ENCODE measurements at places on chromosomes 13 and 19.

GRCh38 chr13:49219647-49220035 lies 497 bp upstream of the MLNR start:
- DNase-seq = no peak

DNA sequence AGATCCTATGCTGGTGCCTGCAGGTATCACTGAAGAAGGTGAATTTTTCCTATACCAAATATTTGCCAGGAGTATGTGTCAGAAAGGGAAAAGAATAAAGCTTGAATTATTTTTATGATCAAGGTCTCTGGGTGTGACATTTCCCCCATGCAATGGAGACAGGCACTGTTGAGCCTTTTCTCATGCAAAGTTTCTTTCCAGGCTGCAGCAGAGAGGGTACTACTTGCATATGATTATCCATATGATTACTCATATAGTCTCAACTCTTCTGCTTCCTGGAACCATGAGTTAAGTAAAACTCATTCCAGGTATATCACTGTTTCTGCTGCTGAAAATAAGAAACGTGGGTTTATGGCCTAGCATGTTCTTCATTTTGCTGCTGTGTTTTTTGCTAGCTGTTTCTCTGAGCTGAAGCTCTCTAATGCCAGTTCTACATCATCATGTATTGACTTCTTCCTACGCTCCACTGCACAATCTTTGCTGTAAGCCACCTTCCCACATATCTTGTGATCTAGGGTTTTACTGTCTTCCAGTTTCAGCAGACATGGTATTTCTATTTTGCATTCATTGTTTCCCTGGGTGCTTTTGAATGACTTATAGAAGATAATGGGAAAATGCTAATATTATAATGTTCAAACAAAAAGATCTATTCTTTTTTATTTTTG lies 278.7 kb upstream of the GPC6 start:
- no peak for DNase-seq

DNA sequence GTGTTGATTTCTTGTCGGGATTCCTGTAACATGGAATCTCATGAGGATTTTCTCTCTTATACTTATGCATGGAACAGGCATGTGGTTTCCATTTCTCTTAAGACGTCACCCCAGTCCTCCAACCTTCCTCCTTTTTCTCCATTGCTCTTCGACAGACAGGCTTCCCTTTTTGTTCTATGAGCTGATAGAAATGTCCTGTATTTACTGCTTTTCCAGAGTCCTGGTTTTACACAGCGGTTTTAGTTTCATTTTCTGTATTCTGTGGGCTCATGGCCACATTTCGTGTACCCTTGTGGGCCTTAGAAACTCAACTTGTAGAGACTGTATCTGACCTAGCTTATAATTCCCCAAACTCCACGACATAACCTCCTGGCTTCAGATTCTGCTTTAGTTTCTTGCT lies 113.1 kb downstream of the PAN3 start:
- no peak for DNase-seq

- no peak for DNase-seq
Measured at GRCh38 chr13:69092615-69093322, 1014.9 kb upstream of the ATXN8OS start.

- peak; percentile 96 for DNase-seq
Measured at GRCh38 chr19:10695401-10696398, 5.5 kb upstream of the QTRT1 start.

DNA sequence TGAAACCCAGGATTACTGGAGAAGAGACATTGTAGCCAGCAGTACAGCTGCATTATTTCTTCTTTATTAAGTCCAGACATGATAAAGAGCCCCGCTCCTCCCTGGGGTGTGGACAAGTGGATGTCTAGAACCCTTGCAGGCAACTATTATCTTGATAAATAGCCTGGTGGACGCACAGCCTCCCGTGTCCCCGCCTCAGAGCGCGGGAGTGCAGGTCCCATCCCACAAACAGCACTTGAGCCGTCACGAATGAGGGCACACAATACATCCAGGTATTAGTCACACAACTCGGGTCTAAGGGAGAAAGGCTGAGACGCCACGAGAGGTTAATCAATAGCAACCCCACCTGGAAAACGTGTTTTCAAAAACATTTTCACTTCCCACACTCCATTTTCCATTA lies 213.2 kb upstream of the SOX1 start:
- DNase-seq = no peak

DNA sequence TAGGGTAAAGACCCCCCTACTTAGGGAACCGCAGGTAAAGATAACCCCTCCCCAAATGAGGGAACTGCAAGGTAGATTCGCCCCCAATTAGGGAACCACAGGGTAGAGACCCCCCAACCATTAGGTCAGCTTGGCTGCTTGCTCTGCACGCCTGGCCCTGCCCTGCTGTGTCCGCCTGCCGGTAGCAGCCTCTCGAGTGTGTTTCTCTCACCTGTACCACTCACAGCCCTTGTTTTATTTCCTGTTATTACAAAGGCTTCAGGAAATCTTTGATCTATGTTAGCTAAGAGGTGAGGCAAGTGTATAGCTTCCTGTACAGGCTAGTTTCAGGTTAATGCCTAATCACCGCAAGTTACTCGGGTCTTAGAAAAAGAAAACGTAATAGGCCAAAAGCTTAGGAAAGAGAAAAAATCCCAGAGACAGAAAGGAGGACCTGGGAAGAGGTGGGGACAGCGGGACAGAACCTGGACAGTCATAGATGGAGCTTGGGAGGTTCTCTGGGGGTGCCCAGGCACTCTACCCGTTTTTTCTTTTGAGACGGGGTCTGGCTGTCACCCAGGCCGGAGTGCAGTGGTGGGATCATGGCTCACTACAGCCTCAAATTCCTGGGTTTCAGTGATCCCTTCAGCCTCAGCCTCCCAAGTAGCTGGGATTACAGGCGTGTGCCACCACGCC lies 23.1 kb upstream of the EIF3G start:
- DNase-seq = peak; percentile 58

DNA sequence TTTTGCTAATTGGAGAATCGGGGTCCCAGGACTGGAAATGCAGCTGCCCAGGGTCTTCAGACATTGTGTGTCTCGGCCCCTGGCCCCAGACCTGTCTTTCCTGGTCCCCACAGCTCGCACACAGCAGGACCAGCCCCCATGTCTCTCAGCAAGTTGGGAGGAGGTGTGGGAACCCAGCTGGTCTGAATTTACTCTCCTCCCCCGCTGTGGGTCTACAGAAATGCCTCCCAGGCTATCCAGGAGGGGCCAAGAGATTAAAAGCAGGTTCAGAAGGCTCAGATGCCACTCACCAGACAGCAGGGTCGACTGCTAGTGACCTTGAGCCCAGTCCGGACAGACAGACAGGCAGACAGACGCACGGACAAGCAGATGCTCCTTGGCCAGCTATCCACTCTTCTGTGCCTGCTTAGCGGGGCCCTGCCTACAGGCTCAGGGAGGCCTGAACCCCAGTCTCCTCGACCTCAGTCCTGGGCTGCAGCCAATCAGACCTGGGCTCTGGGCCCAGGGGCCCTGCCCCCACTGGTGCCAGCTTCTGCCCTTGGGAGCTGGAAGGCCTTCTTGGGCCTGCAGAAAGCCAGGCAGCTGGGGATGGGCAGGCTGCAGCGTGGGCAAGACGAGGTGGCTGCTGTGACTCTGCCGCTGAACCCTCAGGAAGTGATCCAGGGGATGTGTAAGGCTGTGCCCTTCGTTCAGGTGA lies at the start of gene DAND5:
DAND5 (plus strand) TSS at position 285 of the 697 bp plus-strand sequence; CDS start at position 370, 85 bp downstream.
- no peak for DNase-seq

DNA sequence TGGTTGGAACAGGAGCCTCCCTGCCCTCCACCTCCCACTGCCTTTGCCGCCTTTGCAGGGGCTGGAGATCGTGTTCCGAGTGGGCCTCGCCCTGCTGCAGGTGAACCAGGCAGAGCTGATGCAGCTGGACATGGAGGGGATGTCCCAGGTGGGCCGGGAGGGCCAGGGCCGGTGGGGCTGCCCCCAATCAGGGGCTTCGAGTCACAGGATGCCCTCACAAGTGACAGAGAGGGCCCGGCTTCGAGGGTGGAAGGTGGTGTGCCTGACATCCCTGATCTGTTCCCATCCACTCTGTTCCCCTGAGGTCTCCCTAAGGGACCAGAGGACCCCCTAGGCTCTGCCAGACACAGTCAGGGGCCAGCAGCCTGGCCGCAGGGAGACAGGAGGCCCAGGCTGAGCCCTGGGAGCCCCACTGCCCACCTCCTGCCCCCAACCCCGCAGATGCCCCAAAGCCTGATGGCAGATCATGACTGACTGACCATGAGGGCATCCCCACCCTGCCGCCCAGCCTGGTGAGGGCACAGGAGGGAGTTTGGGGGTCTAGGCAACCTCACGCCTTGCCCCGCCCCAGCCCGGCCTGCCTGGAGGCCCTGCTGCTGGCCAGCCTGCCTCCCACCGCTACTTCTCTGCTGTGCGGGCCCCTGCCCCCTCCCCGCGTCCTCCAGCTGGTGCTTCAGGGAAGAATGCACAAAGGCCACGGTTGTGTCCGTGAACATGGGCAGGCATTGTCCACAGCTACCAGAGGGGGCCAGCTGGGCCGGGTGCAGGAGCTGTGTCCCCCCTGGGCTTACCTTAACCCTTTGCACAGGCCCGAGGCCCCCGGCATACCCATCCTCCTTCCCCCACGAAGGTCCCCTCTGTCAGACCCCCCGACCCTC lies 21.8 kb downstream of the EVI5L start:
- no peak for DNase-seq

GRCh38 chr19:38766276-38767047 lies 6.9 kb downstream of the LGALS7 start:
- DNase-seq = no peak

DNA sequence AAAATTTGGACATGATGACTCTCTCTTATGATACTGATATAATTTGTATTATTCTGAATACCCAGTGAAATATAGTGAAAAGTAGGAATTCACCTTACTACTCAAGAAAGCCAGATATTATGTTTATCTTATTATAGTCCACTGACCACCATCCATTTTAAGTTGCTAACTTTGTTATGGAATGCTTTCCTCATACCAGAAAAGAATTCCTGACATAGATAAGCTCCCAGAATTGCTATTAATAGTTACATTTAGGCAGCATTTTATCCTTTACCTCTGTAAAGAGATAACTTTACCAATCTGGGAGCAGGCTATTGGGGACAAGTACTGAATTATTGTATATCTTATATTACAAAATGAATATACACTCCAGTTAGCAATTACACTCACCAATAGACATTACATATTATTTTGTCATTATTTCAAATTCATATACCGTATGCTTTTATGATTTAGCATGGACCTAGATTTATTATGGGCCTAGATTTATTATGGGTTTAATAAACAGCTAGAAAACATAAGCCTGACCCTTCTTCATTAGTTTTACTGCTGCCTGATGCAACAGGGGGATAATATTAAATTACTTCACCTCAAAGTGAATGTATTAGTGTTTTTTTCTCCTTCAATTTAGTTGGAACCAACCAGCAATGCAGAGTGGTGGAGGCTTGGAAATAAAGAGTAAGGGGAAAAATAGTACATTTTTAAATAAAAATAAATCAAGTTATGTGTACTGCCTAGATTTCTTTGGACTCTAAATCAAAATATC lies 1886.1 kb downstream of the PCDH9 start:
- no peak for DNase-seq

- DNase-seq = peak; percentile 20
Measured at GRCh38 chr19:23002690-23003422, at the start of gene ZNF728. Gene ZNF728, minus strand, starts transcription at chr19:23003176. Its CDS starts 146 bp downstream, at chr19:23003030.

GRCh38 chr13:94710065-94710781 lies 2.1 kb downstream of the SOX21 start:
- DNase-seq = no peak

DNA sequence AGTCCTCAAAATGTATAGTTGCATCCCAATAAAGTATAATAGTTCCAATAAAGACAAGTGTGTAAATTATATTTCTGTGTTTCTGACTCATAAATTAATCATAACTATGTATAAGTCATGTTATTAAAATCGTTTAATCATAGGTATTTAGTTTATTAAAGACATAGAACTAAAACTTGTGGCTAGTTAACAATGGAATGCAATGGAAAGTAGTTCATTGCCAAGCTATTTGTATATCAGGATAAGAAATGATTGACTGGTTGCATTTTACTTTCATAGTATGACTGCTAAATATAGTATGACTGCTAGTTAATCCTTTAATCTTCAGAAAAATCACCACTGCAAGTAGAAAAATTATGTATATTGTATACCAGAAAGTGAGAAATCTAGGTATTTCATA lies 16.9 kb downstream of the COG3 start:
- DNase-seq = no peak

DNA sequence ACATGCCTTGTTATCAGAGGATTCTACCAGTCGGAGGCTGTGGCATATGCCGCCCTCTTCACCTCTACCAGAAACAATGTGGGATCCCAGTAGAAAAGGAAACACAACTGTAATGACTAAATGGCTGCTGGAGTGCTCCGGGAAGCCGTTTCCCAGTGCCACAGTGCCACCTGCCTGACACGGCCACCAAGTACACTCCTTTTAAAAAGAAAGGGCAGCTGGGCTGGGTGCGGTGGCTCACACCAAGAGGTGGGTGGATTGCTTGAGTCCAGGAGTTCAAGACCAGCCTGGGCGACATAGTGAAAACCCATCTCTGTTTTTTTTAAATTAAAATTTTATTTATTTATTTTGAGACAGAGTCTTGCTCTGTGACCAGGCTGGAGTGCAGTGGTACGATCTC lies 67.3 kb downstream of the TRPM4 start:
- peak; percentile 42 for DNase-seq

- DNase-seq = no peak
Measured at GRCh38 chr19:10173527-10173926, 21.2 kb downstream of the DNMT1 start.

DNA sequence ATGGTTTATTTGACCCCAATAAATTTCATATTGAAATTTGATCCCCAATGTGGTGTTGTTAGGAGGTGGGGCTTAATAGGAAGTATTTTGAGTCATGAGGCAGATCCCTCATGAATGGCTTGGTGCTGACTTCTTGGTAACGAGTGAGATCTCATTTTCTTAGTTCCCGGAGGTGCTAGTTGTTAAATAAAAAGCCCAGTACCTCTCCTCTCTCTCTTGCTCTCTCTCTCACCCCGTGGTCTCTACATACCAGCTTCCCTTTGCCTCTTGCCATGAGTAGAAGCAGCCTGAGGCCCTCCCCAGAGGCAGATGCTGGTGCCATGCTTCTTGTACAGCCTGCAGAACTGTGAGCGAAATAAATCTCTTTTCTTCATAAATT lies 39.4 kb upstream of the KATNAL1 start:
- no peak for DNase-seq

DNA sequence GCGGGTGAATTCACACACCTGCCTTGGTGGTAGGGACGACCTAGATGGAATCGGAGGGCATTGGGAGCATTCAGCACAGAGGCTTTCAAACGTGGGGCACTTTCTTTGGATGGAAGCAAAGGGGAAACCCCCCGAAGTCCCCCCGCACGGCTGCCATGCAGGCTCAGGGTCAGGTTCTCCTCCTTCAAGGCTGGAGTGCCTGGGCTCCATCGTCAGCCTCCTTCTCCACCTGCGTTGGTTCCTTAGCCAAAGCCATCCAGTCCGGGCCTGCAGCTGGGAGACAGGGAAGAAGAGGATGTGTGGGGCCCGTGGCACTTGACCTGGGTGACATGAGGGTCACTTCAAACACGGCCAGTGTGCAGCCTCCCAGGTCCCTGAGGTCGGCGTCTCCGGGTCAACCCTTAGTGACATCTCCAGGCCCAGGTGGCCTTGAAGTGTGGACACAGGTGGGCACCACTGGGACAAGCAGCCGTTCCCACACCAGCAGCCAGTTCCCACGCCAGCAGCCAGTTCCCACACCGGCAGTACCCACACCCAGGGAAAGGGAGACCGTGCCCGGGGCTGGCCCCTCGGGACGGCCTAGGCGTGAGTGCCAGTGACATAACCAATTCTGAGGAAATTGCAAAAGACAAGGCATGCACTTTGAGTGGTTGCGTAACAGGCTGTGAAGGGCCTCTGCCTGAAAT lies 116.0 kb downstream of the SOX1 start:
- peak; percentile 80 for DNase-seq

- DNase-seq = no peak
Measured at GRCh38 chr13:94950303-94950702, 238.0 kb upstream of the SOX21 start.
